Chondrocyte (in vitro differentiated cells): ENCODE measurements at places on chromosomes 6 and 20.

DNA sequence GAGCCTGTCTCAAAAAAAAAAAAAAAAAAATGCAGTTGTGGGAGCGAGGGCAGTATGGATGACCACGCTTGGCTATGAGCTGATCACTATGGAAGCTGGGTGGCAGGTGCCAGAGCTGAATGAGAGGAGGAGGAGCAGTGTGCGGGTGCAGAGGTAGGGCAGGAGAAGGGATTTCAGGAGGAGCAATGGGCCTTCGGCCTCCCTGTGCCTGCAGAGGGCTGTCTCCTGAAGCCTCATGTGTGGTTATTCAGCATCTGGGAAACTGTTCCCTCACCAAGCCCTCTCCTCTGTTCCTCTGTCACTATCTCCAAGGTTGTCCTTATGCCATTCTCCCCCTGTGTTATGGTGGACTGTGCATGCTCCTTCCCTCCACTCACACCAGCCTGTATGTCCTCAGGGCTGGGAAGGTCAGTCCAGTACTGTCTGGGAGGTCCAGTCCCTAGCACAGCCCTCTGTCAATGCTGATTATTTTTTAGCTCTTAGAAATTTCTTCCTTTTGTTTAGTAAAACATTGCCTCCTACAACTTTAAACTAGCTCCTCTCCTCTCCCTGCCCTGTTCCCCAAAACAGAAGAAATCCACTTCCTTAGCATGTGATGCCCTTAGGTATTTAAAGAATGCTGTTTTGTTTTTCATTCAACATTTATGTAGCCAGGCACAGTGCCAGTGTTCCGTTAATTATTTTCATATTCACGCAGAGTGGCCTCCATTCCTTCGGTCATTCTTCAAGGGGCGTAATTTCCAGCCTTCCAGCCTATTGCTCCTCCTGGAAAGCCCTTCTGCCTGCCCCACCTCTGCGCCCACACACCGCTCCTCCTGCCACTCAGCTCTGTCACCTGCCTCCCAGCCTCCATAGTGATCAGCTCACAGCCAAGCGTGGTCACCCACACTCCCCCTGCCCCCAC lies 48.9 kb downstream of the CNBD2 start:
- no peak for DNase-seq

GRCh38 chr20:18585134-18585533 lies 2.7 kb upstream of the DTD1 start:
- DNase-seq = no peak

DNA sequence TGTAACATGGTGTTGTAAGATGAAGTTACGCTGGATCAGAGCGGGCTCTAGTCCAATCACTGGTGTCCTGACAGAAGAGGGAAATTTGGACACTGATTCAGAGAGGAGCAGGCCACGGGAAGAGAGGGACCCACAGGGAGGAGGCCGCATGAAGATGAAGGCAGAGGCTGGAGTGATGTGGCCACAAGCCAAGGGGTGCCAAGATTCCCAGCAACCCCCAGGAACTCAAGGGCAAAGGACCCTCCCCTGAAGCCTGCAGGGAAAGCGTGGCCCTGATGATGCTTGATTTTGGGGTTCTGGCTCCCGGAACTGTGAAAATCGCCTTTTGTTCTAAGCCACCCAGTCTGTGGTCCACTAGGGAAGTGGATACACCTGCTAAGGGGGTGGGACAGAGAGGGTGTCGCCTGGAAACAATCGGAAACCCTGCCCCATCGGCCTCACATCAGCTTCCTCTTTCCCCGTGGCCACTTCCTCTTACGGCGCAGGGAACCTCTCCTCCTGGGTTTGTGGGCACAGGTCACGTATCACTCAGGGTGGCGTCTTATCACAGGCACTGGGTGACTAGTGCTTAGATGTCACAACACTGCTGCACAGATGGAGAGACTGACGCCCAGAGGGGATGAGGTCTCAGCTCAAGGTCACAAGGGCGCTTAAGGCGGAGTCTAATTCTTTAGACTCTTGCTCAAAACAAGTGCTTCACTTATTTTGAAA lies 58.0 kb downstream of the SULF2 start:
- no peak for DNase-seq

DNA sequence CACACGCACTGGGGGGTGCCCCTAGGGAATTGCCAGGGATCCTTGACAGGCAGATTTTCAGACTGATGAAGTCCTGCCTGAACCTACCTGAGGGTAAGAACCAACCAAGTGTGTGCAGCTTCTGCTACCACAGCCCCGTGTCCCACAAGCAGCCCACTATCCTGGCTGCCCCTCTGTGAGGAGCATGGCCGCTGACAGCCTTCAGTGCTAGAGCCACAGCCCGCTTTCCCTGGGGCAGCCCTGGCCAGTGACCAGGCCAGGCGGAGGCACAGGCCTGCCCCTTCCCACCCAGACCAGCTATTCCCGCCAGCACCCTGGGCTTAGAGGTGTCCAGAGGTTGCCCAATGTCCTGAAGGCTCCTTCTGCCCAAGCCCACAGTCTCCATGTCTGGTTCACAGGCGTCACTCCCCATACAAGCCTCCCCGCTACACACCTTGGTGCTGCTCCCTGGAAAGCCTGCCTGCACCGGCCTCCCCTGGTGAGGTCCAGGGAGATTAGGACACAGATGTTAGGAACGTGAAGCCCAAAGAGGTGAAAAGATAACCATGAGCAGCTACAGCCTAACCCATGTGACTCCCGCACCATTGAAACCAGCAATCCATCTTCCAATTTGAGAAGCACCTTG lies 207.0 kb downstream of the SYNDIG1 start:
- peak; percentile 47 for DNase-seq

DNA sequence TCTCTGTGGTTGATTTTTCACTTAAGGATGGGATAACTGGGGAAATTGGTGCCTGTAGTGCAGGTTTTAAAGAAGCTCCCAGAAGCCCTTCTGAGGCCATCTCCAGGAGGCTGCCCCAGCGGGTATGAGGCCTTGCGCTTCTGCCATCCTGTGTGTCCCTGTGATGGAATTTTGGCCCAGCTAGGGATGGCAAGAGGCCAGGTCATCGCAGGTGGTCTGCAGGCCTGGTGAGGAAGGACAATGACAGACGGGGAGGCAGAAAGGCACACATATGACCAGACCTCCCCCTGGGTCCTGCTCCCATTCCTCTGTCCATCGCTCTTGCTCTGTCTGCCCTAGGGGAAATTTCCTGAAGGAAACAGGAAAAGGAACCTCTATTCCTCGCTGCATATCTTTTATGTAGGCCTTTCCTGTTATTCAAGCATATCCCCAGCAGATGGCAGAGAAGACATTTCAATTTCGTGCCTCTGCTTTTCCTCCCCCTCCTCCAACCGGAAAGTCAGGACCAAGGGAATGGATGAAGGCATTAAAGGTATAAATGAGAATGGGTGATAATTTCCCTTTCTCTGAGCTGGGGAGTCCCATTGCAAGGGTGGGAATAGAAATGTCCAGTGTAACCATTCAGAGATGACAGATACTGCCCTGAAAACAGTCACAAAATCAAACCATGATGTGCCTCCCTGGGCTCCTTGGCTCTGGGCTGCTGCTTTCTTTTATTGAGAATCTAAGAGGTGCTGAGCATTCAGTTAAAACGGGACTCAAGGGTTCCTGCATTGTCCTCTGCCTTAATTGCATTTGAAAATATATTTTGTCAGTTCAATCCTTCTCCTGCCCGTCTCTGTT lies 17.6 kb upstream of the HLA-F start:
- DNase-seq = no peak
